ENCODE measurements at places on chromosomes 7 and 10.
A peak's percentile ranks its signal among the peaks of the same experiment; 100 is the strongest.

DNA sequence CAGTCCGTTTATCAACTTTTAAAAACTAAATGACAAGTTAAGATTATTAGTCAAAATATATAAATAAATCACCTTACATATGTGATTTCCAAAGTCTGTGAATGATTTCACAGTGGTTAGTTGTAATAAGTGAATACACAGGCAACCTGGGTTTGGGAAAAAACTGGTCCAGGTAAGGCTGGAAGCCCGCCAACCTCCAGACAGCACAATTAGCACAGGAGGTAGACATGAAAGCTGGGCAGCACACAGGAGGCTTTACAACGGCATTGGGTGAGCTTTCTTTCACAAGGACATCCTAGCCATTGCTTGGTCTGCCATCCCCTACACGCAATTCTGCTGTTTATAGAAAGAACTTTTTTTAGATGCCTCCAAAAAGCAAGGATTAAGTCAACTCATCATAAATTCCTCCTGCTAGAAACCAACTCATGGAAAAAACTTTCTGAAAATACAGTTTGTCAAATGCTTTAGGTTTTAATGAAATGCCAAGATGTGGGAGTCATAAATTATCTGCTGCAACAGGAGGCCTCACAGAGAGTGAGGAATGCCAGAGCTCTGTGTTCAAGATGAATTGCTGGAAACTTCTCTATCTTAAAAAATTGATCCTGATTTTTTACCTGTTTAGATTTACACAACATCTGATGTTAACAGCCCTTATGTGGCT is 346.8 kb upstream of the NFE2L3 start:
- no peak for DNase-seq

GRCh38 chr7:151717415-151717814 is 159.5 kb downstream of the PRKAG2 start:
- no peak for DNase-seq

DNA sequence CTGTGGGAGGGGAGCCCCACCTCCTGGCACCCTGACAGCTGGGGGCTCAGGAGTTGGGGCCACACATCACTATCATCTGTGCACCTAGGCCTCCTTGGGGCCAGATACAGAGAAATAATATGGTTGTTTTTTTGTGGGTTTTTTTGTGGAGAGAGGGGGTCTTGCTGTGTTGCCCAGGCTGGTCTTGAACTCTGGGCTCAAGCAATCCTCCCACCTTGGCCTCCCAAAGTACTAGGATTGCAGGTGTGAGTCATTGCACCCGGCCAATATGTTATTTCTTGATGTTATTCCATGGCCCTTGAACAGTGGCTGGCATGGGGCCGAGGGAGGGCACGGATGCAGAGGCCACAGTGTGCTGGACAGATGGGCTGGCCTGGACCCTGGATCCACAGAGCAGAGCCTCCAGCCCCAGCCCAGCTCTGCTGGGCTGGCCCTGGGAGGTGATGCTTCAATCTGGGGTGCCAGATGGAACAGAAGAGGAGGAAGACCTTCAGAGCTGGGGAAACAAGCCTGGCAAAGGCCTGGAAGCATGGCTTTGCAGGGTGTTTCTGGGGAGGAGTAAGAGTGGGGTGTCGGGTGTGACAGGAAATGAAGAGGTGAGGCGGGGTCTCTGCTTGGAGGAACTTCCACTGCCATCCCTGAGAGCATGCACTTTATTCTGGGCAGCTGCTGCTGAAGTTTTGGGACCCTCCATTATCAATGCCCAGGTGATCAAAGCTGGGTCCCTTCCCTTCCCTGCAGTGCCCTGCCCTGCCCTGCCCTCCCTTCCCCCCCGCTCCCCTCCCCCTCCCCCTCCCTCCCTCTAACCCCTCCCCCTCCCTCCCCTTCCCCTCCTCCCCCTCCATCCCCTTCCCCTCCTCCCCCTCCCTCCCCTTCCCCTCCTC is 3.7 kb upstream of the FZD9 start:
- DNase-seq = no peak

- no peak for DNase-seq
These were observed 266.9 kb upstream of the IMMP2L start for GRCh38 chr7:111829221-111829620.

DNA sequence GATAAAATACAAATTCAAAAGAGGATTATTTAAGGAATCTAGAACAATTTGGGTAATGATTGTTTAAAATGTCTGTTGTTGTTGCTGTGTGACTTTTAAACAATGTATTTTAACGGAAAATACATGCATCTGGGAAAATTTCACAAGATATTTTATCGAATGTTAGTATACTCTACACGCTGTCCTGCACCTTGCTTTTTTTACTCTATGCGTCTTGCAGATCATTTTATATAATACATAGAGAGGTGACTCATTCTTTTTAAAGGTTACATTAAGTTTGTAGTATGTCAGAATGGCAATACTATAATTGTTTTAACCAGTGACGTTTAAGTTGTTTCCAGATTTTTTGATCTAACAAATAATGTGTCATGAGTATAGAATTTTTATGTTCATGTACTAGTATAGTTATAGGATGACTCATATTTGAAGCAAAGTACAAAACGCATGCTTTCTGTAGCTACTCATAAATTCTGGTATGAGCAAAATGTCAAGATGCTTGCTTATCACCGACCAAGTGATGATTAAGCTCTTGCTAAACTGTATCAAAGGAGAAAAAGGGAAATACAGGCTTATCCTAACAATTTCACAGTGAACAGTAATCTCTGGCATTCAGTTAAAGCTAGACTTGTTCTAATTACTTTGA is 4.9 kb downstream of the DKK1 start:
- no peak for DNase-seq

DNA sequence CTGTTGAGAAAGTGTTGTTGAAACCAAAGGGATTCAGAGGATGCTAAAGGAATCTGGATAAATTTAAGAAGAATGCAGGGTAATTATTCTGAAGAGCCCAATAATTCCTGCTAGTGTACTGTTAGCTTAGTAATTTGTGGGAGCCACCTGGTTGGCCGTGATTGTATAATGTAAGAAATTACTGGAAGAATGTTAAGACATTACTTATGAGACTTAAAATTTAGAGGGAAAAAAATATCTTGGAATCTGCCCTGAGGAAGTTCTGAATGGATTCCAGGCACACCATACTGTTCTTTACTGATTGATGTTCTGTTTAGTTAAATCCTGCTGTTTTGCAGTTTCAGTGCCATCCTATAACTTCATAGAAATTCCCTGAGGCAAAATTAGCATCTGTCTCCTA is 155.0 kb upstream of the RHOBTB1 start:
- DNase-seq = no peak

DNA sequence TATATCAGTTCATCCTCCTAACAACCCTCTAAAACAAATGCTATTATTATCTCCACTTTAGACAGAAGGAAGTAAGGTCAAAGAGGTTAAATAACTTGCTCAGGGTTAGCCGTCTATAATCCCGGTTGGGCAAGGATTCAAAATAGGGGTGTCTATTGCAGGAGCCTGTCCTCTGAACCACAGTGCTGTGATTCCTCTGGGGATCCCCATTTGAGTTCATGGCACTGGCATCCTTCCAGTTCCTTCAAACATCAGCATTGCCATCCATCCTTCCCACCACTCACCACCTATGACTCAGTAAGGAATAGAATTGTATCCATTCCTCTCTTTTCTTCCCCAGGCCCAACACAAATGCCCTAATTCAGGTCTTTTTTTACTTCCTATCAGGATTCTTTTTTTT is 25.6 kb downstream of the HPS6 start:
- DNase-seq = no peak

DNA sequence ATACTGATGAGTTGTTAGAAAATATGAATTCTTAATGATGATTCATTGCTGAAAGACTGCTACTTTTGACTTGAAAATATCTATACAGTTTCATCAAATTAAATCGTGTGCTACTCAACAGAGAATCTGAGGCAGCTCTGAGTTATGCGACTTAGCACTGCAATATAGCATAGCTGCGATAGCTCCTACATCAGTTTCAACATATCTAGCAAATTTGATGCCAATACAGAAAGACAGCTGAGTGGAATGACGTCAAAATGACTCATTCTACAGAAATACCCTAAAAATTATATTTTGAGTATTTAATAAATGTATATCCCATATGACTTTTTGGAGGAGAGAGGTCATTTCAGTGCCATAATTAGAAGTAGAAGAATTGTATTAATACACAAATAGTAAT is 1.1 kb upstream of the TARP start:
- DNase-seq = no peak

DNA sequence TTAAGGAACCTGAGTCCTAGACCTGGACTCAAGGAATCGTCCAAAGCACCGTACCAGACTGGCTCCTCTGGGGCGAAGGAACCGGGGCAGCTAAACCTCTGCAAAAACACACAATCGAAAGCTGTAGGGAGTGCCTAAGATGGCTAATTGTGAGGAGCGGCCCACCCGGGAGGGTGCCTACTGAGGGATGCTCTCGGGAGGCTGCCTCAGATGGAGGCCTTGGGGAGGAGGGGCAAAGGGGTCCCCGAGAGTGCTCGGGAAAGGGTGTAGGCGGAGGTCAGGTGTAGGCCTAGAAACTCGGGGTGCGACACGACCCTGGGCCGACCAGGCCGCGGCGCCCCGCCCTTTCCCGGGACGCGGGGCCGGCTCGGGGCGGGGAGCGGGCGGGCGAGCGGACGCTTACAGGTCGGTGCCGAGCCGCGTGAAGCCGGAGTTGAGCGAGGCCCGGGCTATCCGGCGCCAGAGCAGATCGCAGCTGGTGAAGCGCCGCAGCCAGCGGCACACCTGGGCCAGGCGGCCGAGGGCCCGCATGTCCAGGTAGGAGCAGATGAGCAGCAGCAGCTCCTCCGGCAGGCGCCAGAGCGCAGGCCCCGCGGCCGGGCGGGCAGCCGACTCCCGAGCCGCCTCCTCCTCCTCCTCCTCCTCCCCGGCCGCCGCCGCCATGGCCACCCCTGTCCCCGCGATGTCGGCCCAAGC is 844 bp downstream of the FBXW4 start:
- peak; percentile 85 for DNase-seq

GRCh38 chr10:97042716-97043562 is 142.8 kb downstream of the SLIT1 start:
- DNase-seq = no peak

DNA sequence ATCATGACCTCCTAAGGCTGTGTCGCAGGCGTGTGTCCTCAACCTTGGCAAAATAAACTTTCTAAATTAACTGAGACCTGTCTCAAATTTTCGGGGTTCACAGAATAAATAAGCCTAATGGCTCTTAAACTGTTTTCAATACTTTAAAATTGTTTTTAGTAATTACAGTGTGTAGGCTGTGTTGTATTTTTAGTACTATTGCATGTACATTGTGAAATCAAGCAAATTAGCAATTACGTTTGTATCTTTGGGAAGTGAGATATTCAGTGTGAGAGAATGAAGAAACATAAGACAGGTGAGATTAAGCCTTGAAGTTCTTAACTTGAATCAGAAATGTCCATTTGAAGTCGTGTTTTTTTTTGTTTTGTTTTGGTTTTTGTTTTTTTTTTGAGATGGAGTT is 4.8 kb upstream of the AKR1B10 start:
- DNase-seq = no peak

GRCh38 chr7:43758029-43758821 is at the start of gene BLVRA:
Gene BLVRA (plus strand): TSS chr7:43758680. CDS start chr7:43771159, 12,479 bp downstream.
- DNase-seq = no peak

- peak; percentile 92 for DNase-seq
These were observed 1.2 kb upstream of the ZMIZ1 start for GRCh38 chr10:79067241-79068202.

- no peak for DNase-seq
These were observed 66.1 kb downstream of the SNX10 start for GRCh38 chr7:26357799-26358151.

All from spinal cord (tissue), 10 donors.